Iris pigment epithelial cell (primary cell): ENCODE measurements at places on chromosomes 7 and 10.

GRCh38 chr10:126598009-126598408 lies 72.5 kb downstream of the C10orf90 start:
- peak; percentile 16 for DNase-seq

DNA sequence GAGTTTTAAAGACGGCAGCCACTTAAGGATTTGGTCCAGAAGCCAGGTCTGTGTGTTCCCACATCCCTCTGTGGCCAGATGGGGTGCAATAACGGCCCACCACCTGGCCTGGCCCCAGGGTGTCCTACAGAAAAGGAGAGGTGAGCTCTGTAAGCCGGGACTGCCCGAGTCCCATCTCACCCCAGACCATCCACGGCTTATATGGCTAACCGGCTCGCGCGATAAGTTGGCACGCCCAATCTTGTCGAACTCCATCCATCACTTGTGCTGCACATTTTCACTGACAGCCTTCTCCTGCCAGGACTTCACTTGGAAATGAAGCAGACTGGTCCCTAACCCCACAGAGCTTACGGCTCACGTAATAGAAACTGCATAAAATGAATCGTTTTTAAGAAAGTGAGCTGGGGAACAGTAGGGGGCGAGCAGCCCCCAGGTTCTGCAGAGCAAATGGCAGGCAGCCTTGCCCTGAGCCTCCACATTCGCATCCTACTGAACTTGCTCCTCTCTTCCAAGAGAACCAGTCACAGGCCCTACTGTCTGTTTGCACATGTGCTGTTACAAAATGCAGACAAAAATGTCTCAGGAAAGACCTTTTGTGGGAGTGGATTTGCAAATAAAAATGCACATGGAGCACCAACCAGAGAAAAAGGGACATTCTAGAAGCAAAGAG lies 98.2 kb downstream of the TNS3 start:
- no peak for DNase-seq

GRCh38 chr10:114648368-114648767 lies 9.7 kb downstream of the ABLIM1 start:
- DNase-seq, result peak; percentile 84

DNA sequence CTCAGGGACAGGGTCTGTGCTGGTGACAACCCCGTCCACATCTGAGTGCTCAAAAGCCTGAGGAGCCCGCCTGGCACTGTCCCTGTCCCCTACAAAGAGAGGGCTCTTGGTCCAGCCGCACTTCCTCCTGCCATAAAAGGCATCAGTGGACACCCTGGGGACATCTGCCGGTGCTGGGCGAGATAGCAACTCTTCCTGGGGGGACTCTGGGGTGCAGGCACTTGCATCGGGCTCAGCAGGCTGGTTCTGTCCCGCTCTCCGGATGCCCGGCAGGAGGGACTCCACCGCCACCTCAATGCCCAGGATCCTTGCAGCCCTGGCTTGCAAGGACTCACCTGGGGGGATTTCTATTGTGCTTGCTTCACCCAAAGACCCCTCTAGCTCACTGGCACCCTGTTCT lies 32.8 kb downstream of the JCAD start:
- no peak for DNase-seq

- no peak for DNase-seq
Observed at GRCh38 chr7:20697351-20697750, 81.9 kb downstream of the ABCB5 start.

DNA sequence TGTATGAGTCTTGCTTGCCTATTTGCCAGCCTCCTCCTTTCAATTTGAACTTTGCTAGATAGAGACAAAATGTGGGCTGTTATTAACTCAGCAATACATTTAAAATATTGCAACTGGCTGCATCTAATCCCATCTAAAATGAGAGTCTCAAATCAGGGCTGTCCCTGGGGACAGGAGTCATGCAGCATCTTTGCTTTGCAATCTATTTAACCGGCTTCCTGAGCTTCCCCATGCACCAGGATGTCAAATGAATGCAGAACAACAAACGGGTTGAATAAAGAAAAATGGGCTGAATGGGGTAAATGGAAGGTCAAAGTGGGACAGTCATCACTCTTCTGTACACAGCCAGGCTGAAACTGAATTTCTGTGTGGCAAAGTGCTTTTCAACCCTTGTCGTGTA lies 89.2 kb downstream of the AOAH start:
- DNase-seq, result no peak

- no peak for DNase-seq
Observed at GRCh38 chr10:126476246-126476645, 88.0 kb upstream of the ADAM12 start.

DNA sequence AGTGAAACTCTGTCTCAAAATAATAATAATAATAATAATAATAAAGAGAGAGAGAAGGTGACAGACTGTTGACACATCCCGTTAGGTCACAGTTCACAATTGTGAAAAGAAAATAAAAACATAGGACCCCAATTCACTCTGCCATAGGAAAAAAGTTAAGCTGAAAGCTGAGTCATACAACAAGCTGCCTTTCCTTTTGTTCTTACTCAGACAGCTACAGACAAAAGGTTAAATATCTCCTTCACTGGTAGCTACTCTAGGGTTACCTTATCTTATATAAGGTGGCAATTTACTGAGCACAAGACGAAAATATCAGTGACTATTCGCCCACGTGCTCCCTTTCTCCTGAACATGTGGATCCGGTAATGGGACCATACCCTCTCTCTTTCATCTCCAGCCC lies 17.5 kb downstream of the TUBAL3 start:
- no peak for DNase-seq

DNA sequence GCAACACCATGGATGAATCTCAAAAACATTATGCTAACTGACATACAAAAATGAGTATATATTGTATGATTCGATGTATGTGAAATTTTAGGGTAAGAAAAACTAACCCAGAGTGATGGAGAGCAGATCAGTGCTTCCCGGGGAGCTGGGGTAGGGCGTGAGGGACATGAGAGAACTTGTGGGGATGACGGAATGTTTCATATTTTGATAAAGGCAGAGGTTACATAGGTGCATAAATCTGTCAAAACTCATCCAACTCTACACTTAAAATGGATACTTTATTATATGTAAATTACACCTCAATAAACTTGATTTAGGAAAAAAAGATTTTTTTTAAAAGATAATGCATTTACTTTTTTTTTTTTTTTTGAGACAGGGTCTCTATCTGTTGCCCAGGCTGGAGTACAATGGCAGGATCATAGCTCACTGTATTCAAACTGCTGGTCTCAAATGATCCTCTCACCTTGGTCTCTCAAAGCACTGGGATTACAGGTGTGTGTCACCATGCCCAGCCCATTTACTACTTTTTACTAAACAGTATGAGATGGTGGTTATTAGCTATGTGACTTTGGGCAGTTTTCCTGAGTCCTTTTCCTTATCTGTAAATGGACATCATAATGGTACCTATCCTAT lies 13.7 kb downstream of the RHEB start:
- no peak for DNase-seq

DNA sequence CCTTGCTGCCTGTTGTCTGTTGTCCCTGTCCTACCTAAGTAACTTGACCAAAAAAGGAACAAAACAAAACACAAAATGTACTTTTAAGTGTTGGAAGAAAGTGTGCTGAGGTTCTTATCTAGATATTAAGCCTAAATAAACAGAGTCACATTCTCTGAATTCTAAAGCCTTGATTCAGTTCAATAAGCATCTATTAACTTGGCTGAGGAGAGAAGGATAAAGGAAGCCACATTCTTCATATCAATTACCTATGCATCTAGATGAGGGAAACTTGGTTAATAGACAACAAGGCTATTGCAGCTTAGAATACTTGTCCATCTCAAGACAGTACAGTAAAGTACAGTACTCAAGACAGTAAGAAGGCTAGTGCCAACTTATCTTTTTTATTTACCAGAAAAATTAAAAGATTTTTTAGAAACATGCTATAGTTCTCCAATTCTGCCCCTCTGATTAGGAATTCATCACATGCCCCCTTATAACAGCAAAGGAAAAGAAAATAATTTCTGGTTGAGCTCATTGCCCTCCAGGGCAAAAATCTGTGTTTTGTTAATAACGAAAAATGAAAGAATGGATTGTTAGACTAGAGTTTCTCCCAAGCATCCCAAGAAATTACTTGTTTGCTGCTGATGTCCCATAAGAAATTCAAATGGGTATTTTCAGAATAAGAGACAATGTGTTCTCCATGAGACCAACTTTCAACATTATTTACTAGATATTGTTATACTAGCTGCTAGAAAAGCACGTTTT lies 546.5 kb upstream of the SEMA3D start:
- peak; percentile 67 for DNase-seq

DNA sequence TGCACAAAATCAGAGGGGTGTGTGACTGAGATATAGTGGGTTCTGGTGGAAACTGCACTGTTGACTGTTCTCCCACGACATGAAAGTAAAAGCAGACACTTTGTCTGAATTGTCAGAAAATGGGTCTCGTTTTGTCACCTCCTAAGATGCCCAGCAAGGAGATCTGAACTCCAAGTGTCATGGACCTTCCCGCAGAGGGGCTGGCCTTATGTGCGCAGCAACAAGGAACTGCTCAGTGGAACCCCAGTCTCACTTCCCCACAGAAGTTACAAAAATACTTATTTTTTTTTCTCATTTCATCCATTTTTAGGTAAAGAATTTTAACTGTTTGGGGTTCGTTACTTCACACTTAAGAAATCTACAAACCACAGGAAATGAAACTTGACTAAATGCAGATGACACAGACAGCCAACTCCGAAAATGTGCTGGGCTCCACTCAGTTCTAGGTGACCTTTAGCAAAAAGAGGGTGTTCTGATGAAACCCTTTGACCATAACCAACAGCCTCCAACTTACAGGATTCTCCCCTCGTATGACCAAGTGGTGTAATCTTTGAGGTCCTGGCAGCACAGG lies 115.0 kb downstream of the FAM107B start:
- no peak for DNase-seq

DNA sequence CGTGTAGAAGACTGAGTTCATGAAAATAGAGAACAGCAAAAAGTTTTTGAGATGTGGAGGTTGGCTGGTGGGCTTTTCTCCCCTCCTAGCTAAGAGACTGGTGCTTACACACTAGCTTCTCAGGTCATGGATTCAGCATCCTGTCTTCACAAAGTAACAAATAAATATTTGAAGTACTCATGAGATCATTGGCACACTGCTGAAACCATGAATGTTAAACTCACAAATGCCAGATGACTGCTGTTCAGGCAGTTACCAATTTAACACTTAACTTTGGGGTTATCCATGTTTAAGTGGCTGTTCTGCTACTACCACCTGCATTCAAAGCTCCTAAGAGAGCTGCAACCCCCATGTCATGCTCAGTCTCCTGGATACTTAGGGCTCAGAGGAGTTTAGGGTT lies 119.0 kb upstream of the BET1 start:
- DNase-seq, result peak; percentile 17

- no peak for DNase-seq
Observed at GRCh38 chr10:88243202-88243744, 339.8 kb downstream of the RNLS start.

DNA sequence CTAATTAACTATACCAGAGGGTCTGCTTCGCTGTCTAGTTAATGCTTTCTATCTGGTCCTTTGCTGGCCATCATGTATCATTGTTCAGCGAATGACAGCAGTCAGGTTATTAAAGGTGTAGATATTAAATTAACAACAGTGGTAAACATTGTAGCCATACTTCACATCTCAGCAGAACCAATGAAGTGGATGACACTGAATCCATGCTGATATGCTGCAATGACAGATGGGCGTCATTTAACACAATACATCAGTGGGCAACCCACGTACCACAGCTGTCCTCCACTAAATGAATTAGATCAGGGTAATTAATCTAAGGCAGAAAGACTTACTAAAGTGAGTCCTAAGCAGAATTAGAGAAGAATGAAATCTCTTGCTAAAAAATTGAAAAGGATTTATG lies 767.2 kb downstream of the NXPH1 start:
- no peak for DNase-seq

GRCh38 chr10:70109064-70109729 lies 23.4 kb downstream of the AIFM2 start:
- DNase-seq, result no peak

GRCh38 chr10:21740989-21741388 lies 207.0 kb downstream of the MLLT10 start:
- DNase-seq, result no peak

DNA sequence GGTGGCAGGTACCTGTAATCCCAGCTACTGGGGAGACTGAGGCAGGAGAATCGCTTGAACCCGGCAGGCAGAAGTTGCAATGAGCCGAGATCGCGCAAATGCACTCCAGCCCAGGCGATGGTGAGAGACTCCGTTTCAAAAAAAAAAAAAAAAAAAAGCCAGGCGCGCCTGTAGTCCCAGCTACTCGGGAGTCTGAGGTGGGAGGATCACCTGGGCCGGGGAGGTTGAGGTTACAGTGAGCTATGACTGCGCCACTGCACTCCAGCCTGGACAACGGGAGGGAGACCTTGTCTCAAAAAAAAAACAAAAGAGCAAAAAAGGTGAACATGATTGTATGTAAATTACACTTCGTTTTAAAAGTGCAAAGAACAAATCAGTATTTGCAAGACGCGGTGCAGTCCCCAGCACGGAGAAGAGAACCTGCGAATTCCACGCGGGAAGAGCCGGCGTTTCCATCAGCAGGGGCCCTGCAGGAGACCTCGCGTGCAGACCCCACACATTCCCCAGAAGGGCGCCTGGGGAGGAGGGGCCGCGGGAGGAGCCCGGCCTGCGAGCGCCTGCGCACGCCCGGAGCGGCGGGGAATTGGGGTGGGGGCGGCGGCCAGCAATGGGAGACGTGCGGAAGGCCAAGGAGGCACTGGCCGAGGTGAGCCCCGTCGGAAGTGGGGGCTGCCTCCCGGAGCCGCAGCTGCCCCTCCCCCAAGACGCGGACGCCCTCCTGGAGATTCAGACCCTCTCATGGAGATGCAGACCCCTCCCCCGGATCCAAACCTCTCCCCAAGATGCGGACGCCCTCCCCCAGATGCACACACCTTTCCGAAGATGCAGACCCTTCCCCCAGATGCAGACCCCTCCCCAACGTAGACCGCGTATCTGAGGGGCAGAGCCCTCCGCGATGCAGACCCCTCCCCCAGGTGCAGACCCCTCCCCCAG lies 16.7 kb upstream of the SUN1 start:
- no peak for DNase-seq

DNA sequence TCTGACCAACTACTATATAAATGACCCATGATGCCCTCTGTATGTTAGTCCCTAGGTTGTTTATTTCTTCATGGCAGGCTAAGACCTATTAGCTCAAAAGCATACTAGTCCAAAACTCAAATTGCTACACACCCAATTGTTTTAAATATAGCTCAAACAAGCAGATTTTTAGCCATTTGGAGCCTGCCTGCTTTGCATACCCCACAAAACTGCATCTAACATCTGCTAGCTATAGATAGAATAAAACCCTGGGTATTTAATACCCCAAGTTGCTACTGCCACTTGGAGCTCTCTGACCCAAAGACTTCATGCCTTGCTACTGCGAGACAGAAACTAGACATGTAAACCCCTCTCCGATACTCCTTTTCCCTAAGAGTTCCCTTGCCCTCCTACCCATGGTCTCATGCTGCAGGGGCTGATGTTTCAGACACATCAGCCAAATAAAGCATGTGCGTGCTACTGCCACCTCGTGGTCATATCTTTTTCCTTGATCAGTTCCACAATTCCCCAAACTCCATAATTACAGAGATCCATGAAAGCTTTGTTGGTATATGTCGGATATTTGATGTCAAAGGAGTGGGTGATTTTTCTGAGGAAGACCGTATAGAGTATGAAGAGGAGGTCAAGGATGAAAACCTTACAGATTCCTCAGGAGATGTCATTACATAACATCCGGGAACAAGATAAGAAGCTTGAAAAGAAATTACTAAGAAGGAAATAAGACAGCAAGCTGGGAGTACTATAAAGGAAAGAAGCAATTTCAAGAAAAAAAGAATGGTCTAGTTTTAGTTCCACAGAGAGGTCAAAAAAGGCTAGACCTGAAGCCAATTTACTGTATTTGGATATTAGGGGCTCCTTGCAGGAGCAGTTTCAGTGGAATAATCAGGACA lies 386.6 kb downstream of the SH2D4B start:
- peak; percentile 24 for DNase-seq
